ENCODE measurements at places on chromosomes 16 and 17.

DNA sequence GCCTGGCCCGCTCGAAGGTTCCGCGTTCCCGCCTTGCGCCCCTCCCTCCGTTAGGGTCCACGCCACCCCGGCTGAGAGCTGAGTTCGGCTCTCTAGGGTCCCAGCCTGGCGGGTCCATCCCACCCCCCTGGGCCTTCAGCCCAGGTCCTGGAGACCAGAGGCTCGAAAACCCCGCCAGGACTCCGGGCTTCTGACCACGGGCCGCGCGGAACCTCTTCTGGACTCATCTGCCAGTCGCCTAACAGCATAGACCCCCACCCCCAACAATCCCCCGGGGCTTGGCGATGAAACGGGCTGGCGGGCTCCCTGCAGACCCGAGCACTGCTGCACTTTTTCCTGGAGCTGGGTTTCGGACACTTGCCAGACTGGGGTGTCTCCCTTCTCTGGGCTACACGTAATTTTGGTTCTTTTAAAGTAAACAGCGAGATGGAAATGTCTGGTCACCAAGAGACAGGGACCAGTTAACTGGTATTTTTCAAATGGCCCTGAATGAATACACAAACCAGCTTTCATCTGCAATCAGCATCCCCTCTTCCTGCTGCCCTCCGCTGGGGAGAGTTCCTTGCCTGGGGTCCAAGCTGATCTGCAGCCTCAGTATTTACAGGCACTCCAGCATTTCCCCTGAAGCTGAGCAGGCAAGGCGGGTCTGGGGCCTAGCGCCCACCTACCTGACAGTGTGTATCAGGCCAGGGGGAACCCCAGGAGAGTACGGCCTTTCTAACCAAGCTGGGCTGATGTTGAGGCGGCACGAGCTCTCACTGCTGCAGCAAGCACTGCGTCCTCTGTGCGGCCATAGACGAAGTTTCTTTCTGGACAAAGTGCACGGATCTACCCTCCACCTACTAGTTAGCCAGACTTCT is 639 bp upstream of the TRIM65 start:
- no peak for DNase-seq

DNA sequence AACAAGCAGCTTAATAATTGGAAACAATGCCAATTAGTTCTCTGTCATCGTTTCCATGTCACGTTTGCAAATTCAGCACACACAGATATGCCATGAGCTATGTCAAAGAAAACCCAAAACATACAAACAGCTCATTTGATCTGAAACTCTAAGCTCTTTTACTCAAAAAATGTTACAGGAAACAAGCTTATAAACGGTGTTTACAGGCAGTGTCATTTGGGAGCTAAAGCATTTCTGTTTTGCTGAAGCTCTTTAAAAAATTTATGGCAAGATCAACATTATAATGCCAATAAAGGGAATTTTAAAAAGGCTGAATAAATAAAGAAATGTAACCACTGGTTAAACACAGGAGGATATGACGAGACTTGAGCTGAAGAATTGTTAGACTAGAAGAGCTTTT is 94.0 kb upstream of the HS3ST2 start:
- DNase-seq: no peak

DNA sequence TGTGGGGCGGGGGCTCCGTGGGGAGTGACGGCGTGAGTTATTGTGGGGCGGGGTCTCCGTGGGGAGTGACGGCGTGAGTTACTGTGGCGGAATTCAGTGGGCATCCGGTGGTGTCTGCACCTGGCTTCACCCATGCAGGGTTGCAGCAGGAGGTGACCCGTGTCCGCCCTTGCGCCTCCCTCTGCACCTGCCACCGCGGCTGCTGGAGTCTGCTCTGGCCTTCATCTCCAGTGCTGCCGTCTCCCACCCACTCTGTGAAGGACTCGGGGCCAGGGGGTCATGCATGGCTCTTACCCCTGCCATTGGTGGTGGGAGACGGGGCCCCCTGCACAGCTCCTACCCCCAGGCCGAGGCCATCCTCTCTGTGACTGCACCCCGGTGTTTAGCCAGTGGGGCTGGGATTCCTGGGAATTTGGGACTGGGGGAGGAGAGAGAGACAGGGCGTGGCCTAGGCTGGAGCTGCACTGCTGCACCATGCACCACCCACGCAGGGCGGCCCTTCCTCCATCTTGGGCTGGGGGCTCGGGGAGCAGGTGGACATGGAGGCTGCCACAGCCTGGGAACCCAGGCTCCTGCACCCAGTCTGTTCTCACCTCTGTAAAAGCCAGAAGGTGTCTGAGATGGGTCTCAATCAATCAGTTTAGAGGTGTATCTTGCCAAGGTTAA is 1.3 kb upstream of the PABPN1L start:
- no peak for DNase-seq

DNA sequence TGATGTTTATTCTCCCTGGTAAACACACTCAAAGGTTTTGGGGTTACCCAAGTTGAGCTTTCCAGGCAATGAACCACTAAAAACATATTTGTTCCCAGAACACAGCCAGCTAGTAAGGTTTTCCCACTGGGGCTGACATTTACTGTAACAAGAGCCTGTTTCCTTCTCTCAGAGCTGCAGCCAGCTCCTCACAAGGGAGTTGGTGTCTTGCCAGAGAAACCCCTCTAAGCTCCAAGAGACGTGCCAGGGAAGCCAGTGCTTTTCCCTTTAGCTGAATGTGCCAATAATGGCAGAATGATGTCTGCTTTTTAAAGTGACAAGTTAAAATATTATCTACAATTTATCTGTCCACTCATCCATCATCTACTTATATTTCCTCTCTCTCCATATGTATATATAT is 170.8 kb upstream of the RBFOX1 start:
- no peak for DNase-seq

DNA sequence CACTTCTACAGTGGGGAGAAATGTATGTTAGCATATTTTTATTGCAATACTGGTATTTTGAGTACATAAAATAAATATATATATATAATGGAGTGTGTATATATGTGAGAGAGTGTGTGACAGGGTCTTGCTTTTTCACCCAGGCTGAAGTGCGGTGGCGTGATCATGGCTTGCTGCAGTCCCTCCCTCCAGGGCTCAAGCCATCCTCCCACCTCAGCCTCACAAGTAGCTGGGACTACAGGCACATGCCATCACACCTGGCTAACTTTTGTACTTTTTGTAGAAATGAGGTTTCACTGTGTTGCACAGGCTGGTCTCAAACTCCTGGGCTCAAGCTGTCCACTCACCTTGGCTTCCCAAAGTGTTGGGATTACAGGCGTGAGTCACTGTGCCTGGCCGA is 4.1 kb downstream of the CYLD start:
- DNase-seq: no peak

DNA sequence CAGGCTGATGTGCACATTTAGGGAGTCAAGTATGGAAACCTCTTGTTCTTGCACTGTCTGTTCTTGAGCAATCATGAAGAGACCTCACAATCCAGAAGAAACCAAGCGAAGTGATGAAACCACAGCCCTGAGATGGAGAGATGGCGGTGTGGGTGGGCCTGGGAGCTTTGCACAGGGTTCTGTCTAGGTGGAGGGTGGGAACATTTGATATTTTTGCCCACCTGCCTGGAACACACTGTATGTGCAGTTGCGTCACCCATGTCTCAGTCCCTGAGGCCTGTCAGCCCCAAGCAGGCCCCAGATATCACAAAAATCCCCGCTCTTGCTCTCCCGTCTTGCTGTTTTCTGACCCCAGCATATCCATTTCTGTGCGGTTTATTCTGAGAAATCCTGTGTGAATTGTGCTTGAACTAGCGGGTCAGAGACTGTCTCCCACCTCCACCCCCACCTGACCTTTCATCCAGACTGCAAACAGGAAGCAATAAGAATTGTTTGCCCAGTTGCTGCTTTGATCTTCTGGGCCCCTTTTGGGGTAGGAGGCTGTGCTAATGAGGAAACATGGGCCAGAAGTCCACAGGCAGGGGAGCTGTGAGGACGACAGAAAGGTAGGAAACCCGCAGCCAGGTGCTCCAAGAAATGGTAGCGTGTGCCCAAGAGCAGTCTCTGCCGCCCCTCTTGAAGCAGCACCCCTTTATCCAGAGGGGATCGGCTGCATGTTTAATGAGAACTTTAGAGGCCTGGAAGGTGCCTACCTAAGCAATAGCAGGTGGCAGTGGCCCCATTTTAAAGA is 183.8 kb downstream of the CCDC182 start:
- no peak for DNase-seq

DNA sequence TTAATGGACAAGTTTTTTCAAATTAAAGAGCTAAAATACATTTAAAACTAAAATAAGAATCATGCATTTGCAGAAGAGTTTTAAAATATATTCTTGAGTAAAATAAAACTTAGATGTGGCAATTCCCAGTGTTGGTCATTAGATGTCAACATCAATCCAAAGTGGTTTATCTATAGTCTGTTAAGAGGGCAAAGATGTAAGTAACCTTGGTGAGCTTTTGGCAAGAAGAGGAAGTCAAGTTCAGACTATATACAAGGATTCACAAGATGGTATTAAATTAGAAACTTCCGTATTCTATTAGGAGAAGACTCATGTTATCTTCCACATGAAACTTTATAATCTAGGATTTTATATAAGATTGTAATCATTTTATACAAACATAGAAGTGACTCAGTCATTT is 73.1 kb downstream of the CEP95 start:
- no peak for DNase-seq

GRCh38 chr17:40556884-40557414 is 8.3 kb downstream of the CCR7 start:
- no peak for DNase-seq

- no peak for DNase-seq
Measured at GRCh38 chr17:38469875-38470274, 41.6 kb downstream of the ARHGAP23 start.

DNA sequence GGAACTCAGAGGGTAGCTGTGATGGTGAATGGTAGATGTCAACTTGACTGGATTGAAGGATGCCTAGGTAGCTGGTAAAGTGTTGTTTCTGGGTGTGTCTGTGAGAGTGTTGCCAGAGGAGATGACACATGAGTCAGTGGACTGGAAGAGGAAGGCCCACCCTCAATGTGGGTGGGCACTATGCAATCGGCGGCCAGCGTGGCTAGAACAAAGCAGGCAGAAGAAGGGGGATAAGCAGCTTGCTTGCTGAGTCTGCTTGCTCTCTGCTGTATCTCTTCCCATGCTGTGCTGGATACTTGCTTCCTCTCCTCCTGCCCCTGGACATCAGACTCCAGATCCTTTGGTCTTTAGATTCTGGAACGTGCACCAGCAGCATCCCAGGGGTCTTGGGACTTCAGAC is 128.1 kb downstream of the AIPL1 start:
- no peak for DNase-seq

DNA sequence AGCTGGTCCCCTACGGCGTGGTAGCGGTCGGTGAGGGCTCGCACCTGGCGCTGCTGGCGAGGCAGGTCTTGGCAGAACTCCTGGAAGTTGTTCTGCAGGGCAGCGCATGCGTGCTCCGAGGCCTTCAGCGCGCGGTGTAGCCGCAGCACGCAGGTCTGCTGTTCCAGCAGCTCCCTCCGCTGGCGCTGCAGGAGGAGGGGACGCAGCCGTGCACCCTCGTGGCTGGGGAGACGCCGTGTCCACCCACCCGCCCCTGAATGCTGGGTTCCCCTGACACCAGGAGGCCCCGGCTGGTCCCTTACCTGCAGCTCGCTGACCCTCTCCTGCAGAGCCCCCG is 12.2 kb downstream of the EVPL start:
- DNase-seq: no peak

- DNase-seq: no peak
Measured at GRCh38 chr17:3935825-3936355, 19.6 kb upstream of the P2RX1 start.
